CD4-positive, alpha-beta T cell treated with Interleukin-21 for 1 hour (primary cell): ENCODE measurements at places on chromosomes 5 and 9.

DNA sequence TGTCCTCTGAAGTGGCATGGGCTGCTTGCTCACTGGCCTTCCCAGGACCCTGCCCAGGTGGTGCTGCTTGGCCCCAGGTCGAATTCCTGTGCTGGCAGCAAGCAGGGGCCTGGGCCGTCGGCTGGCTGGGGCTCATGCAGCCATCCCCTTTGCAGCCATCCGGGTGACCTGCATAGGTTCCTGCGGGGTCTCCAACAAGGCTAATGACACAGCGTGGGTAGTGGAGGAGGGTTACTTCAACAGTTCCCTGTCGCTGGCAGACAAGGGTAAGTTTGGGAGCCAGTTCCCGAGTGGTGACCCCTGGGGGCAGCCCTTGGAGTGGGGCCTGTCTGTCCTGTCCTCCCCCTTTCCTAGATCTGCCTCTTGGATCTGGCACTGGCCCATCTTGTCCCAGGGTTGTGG lies 6.1 kb upstream of the EHMT1 start:
- DNase-seq: no peak

DNA sequence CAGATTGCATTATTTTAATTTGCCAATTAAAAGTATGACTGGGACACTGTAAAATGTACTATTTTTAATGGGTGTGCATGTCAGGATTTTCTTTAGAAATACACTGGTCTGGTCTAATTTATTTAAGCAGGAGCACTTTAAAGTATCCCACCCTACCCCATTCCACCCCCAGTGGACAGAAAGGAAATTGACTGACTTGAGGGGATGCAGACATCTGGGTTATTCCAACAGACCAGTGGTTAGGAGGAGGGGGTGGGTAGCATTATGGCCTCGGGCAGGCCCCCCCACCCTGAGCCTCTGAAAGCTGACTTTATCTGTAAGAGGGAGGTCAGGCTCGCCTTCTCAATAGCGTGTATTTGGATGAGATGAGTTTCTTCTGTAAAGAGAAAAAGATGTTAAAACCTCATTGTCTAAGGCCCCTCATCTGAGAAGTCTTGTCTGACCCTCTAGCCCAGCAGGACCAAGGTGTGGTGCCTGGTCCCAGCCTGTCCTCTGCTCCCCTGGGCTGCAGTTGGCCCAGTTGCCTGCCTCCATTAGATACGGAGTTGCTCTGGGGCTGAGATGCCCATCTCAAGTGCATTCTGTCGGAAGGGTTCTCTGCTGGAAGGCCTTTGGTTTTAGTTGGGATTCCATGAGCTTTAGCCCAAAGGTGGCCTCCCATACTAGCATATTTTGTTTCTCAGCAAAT lies 4.4 kb downstream of the HNRNPAB start:
- no peak for DNase-seq

GRCh38 chr5:125198270-125198974 lies 452.0 kb upstream of the ZNF608 start:
- DNase-seq: no peak

DNA sequence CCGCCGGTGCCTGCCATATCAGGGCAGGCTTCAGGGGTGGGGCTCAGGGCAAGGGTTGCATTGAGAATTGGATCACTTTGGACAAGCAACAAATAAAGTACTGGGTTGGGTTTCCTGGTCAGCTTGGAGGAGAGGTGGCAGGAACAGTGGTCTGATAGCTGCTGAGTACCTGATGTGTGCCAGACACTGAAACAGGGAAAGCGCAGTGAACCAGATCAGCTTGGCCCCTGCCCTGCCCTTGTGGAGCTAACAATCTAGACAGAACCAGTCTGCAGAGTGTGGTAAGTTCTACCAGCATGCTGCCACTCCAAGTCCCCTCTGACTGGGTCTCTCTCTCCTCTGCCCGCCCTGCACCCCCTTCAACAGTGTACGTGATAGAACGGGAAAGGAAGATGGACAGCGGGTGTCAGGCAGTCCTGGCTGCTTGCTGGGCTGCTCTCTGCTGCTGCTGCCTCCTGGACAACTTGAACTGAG lies 53.4 kb downstream of the CYSTM1 start:
- no peak for DNase-seq

DNA sequence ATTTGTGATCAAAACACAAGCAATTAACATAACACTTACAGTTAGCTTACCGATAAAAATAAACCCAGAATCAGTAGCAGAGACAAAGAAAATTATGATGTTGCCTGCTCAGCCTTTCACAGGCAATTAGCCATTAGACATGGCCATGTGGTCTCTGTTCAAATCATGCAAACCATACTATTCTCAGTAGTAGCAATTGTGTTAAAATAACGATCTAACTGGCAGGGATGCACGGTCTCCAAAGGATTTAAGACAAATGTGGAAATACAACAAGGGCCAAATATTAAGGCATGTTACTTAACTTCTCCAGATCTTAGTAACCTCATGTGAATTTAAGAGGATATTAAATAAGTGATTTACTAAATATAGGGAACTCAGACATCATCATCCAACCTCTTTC lies 59.5 kb downstream of the PTBP3 start:
- DNase-seq: no peak

DNA sequence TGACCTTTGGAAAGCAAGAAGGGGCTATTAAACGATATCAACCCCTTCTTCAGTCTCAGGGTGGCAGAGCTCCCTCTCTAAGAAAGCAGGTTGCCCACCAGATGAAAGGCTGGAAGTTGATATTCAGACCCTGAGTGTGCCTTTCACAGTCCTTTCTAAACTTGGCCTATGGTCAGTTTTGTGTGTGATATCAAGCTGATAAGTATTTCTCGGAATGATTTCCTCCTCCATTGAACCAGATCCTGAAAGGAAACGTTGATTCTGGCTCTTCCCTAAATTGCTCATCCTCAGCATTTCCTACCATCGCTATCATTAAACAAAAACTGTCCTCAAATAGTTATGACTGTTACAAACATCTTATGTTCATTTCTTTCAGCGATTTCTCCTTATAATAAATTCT lies 130.4 kb downstream of the CEMIP2 start:
- no peak for DNase-seq

DNA sequence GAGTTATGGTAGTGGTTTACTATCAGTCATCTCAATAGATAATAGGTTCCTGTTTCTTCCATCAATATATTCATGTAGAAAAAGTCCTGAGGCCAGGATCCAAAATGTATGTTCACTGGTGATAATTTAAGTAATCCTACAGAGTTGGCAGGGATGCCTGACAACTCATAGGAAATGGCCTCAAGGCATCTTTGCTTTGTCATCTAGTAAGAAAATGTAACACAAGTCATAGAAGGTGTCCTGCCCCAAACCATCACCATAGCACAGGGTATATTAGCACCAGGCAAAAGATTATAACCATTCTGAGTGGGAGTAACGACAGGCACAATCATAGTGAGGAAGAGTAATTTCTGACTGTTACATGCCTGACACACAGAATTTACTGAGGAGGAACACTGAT lies 257.0 kb downstream of the TMEM167A start:
- DNase-seq: no peak
